HS-27A (cell line): ENCODE measurements at places on chromosomes 6 and 20.

DNA sequence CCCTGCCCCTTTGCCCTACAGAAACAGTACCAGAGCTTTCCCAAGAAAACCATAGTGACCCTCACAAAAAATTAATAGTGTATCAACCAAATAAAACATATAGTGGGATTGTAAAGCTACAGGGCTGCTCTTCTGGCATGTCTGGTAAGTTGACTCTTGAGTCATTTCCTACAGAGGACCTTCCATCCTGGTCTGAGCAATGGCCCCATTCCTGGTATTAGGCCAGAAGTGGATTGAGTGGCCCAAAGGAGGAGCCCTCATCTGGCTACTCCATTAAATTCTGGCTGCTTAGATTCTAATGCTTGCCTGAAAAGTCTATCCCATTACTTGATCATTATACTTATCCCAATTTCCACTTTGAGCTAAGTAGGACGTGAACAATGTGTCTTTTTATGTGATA is 150.9 kb upstream of the HMGN3 start:
- no peak for DNase-seq

DNA sequence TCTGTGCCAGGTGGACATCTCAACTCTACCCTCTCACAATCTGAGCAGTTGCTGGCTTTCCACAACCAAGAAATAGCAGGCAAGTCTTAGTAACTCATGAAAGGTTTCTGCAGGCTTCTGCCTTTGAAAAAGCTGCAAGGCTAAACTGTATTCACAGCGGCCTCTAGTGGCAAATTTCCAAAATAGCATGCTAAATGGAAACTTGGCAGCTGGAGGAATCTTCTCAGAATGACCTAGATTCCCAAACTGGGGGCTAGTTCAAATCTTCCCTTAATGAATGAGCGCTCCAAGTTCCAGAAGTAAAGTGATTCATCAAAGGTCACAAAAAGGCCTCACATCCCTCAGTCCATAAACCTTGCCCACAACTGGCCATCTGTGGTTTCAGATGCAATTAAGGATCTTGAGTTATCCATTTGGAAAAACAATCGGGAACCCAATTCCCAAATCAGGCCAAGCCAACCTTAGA is 11.9 kb upstream of the CPNE5 start:
- no peak for DNase-seq

- DNase-seq, result no peak
Observed at GRCh38 chr20:53897884-53898555, 172.4 kb downstream of the BCAS1 start.

DNA sequence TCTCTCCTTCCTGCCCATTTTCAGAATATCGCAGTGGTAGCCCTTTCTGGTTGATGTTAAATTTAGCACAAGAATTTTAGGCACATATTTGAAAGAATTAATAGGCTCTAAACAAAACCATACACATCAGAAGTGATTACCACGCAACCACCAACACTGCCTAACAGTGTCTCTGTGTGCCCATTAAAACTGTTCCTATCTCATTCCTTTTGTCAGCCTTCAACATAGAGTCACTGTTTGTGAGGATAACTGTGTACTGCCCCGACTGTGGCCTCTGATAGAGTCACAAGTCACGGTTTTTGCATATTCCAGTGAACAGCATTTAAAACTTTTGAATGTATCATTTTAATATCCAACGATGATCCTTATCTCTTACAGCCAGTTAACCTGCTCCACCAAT is 116.8 kb upstream of the TNFAIP3 start:
- DNase-seq, result no peak

- no peak for DNase-seq
Observed at GRCh38 chr6:22072949-22073348, 223.9 kb downstream of the PRL start.

DNA sequence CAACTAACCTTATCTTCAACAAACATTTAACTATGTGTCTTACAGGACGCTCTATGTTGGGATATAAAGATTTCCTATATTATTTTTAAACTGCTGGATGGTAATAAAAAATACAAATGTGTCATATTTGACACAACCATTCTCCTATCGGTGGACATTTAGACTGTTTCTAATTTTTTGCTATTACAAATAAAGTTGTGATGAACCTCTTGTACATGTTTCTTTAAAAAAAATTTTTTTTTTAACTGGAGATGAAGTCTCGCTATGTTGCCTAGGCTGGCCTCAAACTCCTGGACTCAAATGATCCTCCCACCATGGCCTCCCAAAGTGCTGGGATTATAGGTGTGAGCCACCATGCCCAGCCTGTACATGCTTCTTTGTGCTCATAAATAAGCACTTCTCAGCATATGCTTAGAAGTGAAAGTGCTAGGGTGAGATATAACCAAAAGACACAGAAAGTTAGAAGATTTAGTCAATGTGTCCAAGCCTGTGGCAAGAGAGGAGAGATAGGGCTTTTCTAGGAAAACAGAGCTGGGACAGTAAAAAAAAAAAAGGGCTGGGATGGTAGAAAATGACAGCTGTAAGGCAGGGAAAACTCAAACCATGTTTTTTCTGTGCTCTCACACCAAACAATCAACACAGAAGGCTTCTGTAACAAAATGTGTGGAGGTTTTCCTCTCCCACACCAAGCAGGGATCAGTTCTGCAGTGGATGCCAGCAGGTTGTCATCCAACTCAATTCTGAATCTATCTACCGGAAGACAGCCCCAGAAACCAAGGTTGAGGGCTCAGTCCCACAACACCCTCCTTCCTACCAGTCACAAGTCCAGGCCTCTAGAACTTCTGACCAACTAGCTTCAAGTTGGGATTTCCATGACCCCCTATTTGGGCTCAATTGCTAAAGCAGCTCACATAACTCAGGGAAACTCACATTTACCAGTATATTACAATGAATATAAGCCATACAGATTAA is 70.0 kb upstream of the SMIM29 start:
- no peak for DNase-seq

DNA sequence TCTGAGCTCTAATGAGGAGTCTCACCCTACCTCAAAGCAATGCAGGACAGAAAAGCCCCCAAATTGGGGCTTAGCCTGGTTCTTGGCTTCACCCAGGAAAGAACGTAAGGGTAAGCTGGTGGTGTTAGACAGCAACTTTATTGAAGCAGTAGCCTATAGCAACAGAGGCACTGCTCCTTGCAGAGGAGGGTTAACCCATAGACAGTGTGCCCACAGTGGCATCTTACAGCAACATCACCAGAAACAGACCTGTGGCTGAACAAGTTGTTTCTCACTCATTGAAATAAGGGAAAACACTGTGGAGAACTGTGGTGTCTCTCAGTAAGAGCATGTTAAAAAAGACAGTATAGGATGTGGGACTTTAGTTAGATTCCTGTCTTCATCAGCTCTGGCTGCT is 80.4 kb upstream of the SPTLC3 start:
- DNase-seq, result no peak

GRCh38 chr6:125296471-125296870 is 5.3 kb downstream of the HDDC2 start:
- no peak for DNase-seq

DNA sequence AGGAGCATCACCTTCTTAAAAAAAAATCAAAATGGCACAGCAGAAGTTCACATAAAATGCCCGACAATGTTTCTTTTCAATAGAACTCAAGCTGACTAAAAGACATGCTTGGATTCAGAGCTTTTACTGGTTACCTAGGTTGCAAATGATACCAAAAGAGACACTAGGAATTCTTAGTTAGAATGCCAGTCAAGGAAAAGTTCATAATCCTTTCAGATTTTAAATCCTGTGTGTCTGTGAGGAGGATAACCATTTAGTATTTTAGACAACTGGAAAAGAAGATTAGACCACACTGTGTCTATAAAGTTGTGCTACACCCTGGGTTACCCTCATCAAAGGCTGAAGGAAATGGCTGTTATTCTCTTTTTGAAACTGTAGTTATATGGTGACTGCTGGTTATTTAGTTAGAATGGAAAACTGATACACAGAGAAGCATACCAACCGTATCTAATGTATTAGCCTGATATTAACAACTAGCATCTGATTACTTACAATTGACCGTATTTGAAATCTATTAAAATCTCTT is 139.5 kb downstream of the GJA10 start:
- no peak for DNase-seq

DNA sequence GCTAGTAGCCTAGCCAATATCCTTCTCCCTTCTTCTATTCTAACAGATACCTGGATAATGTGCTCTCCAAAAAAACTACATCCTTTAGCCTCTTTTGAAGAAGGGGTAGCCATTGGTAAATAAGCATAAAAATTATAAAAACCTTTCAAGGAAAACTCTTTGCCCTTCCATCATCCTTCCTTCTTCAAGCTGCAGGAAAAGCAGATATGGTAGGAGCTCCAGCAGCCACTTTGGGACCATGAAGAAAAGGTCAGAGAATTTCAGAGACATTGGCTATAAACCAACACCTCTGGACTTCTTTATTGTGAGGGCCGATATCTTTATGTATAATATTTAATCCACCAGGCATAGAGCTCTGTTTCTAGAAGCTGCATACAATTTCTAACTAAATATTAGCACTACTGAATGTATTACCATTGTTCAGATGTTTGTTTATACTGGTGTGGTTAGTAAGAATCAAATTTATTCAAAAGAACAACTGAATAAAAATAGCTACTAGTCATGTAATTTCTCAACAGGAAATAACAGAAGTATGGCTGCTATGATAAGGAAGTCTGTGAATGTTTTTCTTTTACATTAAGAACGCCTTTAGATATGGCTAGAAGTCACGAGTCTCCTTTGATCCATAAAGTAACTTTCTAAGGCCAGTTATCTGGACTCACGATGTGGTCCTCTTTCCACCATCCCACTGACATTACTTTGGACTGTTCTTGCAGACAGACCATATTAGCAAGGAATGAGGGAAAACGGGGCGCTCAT is 32.2 kb downstream of the MYLK4 start:
- no peak for DNase-seq

DNA sequence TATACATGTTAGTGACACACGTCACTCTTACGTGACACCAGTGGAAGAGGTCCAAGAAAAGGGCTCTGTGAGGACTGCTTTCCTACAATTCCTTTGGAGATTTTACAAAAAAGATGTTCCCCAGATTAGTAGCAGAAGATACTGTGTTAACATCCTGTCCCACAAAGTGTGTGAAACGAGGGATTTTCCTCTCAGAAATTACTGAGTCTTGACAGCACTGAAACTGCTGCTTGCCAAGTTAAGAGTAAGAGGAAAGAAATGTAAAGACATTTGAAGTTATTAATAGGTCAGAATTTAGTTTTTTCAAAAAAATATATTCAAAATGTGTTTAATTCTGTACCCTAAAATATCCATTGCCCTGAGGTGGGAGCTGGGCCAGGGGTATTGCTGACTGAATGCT is 58.8 kb upstream of the MAP7 start:
- no peak for DNase-seq

GRCh38 chr6:105911106-105911629 is 175.0 kb upstream of the PRDM1 start:
- DNase-seq, result no peak

DNA sequence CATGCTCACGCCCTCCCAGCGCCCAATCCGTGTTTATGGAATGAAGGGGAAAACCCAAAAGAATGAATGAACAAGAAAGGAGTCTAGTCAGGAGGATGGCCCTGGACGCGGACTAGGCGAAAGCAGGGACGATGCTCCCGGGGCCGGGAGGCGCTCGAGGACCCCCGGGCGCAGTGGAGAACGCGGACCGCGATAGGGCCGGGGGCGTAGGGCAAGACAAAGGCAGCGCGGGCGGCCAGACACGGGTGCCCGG is 758 bp downstream of the GCLC start:
- DNase-seq, result no peak

- no peak for DNase-seq
Observed at GRCh38 chr6:109800771-109801170, 109.7 kb downstream of the FIG4 start.

- no peak for DNase-seq
Observed at GRCh38 chr6:55395871-55396270, 68.6 kb downstream of the GFRAL start.

GRCh38 chr6:14598017-14598864 is 480.7 kb downstream of the CD83 start:
- no peak for DNase-seq

- no peak for DNase-seq
Observed at GRCh38 chr20:24194143-24194542, 205.6 kb upstream of the GGTLC1 start.

DNA sequence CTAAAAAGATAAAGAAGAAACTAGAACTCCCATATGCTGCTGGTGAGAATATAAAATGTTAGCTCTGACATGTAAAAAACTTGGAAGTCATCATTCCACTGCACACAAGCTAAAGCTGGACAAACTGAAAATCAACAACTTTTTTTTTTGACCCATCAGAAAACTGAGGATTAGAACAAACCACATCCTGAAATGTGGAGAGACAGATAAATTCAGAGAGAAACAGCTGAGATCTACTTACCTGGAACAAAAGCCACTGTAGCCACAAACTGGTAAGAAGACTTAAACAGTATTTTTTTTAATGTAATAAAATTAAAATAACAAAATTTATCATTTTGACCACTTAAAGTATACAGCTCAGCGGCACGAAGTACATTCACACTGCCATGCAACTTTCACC is 408.5 kb upstream of the RGS17 start:
- no peak for DNase-seq

GRCh38 chr20:51923633-51924032 is 121.3 kb upstream of the SALL4 start:
- DNase-seq, result no peak

GRCh38 chr6:72954716-72955115 is 270.6 kb downstream of the KHDC1L start:
- no peak for DNase-seq

GRCh38 chr20:62951896-62952372 is 575 bp upstream of the SLC17A9 start:
- no peak for DNase-seq

- no peak for DNase-seq
Observed at GRCh38 chr6:6152060-6152459, 145.3 kb upstream of the NRN1 start.

DNA sequence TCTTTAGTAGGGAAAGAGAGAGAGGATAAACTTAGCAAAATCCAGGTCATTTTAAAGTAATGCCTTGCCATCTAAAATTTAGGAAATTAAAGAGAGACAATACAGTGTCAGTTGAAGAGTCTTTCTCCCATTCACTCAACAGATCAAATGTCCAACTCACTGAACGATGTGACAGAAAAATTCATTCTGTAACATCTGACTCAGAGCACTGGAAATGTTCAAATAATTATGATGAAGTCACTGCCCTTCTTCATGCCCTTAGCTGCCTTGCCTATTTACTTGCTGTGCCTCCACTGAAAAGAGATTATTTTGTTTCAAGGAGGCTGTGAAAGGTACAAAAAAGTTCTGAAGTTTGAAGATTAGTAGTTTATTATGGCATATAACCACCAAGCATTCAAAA is 434.8 kb downstream of the ADGRB3 start:
- DNase-seq, result no peak

GRCh38 chr20:49594143-49594930 is 26.4 kb upstream of the PTGIS start:
- no peak for DNase-seq

- no peak for DNase-seq
Observed at GRCh38 chr20:35398660-35399144, 13.1 kb downstream of the UQCC1 start.

DNA sequence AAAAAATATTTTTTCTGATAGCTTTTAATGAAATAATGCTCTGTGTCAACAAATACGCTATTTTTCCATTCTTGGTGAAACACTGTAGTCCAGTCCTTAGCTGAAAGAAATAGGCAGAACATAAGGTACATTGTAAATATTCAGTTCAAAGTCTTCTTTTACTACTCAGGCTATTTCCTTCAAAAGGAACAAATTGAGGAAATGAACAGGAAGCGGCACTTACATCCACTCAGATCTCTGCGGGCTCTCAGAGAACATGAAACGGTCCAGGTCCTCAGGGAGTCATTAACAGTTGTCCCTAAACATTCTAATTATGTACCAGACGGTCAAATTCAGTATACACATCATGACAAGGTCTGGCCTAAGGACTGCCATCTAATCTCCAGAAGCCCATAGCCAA is 212.6 kb downstream of the KIF16B start:
- DNase-seq, result no peak
